Neural crest cell (in vitro differentiated cells): ENCODE measurements at places on chromosomes 5 and 9. TPM values are rescaled to one million over a fixed set of nuclear protein-coding genes. Genes with fewer than 3 reads are reported as not detected.

Gene GLRX
- 10.3 and 10.4 TPM in 2 replicates for total RNA-seq

Gene IFNA13
- not detected in 2 replicates for total RNA-seq

Gene SNCB
- total RNA-seq: 0.40 and 0.96 TPM in 2 replicates

Gene CDC20B
- total RNA-seq: not detected in 2 replicates

Gene FBLL1
- total RNA-seq: 5.9 and 7.3 TPM in 2 replicates

Gene PCDHGB7
- 6.5 and 7.0 TPM in 2 replicates for total RNA-seq

Gene ARSI
- total RNA-seq: 0.25 and 0.51 TPM in 2 replicates

Gene NIPAL4
- total RNA-seq: not detected in 2 replicates

Gene LCN9
- 0.30 and 0.66 TPM in 2 replicates for total RNA-seq

Gene PTGS1
- total RNA-seq: 0.16 and 0.37 TPM in 2 replicates

GRCh38 chr5:63233911-63234310 lies 655.3 kb downstream of the LRRC70 start:
- no peak for DNase-seq

GRCh38 chr5:165201369-165201768 lies 1696.0 kb downstream of the MAT2B start:
- DNase-seq: no peak

- no peak for DNase-seq
Observed at GRCh38 chr9:5205071-5205470, 19.6 kb upstream of the INSL6 start.

- DNase-seq: no peak
Observed at GRCh38 chr5:37598733-37599132, 219.6 kb downstream of the WDR70 start.

GRCh38 chr5:153891394-153891793 lies 147.3 kb downstream of the FAM114A2 start:
- DNase-seq: no peak

GRCh38 chr5:123119334-123119986 lies 30.4 kb downstream of the PRDM6 start:
- no peak for DNase-seq

GRCh38 chr5:168881427-168882149 lies 302.4 kb upstream of the PANK3 start:
- peak; percentile 32 for DNase-seq

- DNase-seq: no peak
Observed at GRCh38 chr5:65668696-65669095, 43.9 kb downstream of the SHLD3 start.

- no peak for DNase-seq
Observed at GRCh38 chr9:90307891-90308290, 334.7 kb downstream of the DIRAS2 start.

- no peak for DNase-seq
Observed at GRCh38 chr5:10556893-10557746, 6.8 kb upstream of the ANKRD33B start.

GRCh38 chr9:137247135-137247915 lies 3.8 kb upstream of the STPG3 start:
- DNase-seq: no peak

GRCh38 chr5:88355490-88356050 lies 86.9 kb upstream of the TMEM161B start:
- DNase-seq: no peak

DNA sequence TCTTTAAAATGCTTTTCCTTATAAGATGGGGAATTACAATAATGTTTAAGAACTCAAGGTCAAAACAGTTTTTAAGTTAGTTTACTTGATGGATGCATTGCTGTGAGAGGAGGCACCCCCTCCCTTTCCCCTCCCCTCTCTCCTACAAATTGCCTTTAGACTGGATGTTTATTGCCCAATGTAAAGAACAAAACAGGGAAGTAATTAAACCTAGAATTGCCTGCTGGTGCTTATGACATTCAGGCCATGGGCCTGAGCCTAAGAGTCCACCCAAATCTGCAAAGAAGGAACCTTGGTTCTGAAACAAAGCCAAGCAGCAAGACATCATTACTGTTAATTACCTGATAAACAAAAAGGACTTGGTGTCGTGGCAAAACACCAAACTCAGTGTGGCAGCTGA lies 630.3 kb downstream of the ISL1 start:
- no peak for DNase-seq

- DNase-seq: no peak
Observed at GRCh38 chr5:109931049-109931780, 241.5 kb downstream of the MAN2A1 start.
